Glomerular endothelial cell (primary cell): ENCODE measurements at places on chromosomes 12 and 14. TPM values are rescaled to one million over a fixed set of nuclear protein-coding genes. Genes with fewer than 3 reads are reported as not detected.

Gene C12orf50
- total RNA-seq, result 0.12 TPM in 1 of 2 replicates, not detected in the other

Gene TMEM19
- total RNA-seq, result 13.0 and 21.0 TPM in 2 replicates

Gene OR11H6
- not detected in 2 replicates for total RNA-seq

Gene TCTN1
- total RNA-seq, result 34.6 and 42.7 TPM in 2 replicates

Gene TMTC2
- 6.2 and 8.8 TPM in 2 replicates for total RNA-seq

Gene JAG2
- 59.0 and 123 TPM in 2 replicates for total RNA-seq

Gene IGF1
- 0.06 and 0.39 TPM in 2 replicates for total RNA-seq

Gene MANSC4
- not detected in 2 replicates for total RNA-seq

Gene GPR84
- not detected in 2 replicates for total RNA-seq

Gene GUCY2C
- not detected in 2 replicates for total RNA-seq

Gene TMEM233
- total RNA-seq, result 1.8 and 1.9 TPM in 2 replicates

GRCh38 chr12:114221957-114222630 is 183.8 kb downstream of the TBX5 start:
- DNase-seq, result no peak

DNA sequence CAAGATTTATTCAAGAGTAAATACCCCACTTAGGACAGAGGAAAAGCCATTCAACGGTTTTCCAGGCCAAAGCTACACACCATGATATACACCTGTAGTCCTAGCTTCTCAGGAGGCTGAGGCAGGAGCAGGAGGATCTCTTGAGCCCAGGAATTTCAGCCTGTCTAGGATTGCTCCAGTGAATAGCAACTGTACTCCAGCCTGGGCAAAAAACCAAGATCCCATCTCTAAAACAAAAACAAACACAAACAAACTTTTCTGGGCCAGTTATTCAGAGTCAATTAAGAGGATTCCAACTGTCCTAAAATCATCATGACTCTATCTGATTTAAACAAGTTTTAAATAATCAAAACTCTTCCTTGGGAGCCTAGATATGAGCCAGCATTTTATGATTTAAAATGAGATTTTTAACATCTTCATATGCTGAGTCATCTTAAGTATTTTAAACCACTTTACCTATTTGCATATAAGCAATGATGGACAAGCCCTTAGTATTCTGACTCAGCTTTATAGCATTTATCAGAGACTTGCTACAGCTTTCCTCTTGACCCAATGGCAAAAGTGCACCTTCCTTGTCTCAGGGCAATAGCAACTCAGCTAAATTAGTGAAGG is 77.1 kb downstream of the KCNMB4 start:
- no peak for DNase-seq

DNA sequence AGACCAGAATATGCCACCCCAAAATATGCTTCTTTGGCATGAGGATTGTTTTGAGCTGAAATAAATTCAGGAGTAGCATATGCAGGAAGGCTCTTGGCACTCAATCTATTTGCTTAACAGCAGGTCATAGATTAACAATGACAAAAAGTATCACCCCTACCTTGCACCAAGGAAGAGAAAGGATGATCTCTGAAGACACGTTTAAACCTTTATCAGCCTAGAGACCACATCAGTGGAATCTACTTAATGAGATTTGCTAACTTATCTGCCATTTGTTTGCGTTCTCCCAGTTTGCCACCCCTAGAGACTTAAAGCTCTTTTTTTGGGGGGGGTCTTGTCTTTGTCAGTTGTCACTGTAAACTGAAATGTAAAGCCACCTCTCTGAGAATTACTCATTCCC is 1278.7 kb upstream of the USP15 start:
- no peak for DNase-seq

DNA sequence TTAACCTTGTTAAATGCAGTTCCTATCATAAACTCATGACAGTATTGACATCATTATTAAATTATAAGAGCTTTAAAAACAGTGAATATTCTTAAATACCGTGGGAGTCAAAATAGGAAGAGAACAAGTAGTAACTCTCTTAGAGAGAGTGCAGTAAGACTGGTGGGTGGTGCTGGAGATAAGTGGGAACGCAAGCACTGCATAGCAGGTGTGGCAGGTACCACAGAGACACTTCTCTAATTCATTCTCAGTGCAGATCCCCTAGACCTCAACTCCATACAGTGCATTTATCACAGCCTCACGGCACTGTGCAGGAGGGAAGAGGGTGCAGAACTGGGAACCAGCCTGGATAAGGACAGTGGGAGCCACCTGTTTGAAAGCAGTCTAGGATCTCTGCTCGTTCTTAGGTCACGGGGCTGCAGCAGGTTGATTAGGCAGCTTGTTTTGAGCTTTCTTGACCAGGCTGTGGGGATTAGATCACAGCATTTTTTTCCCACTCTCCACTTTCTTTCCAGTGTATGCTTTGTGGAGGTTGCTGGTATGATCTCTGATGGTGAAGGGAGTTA is 165.6 kb downstream of the PRKCH start:
- no peak for DNase-seq

GRCh38 chr14:101355284-101355683 is 206.0 kb upstream of the DIO3 start:
- DNase-seq, result no peak

DNA sequence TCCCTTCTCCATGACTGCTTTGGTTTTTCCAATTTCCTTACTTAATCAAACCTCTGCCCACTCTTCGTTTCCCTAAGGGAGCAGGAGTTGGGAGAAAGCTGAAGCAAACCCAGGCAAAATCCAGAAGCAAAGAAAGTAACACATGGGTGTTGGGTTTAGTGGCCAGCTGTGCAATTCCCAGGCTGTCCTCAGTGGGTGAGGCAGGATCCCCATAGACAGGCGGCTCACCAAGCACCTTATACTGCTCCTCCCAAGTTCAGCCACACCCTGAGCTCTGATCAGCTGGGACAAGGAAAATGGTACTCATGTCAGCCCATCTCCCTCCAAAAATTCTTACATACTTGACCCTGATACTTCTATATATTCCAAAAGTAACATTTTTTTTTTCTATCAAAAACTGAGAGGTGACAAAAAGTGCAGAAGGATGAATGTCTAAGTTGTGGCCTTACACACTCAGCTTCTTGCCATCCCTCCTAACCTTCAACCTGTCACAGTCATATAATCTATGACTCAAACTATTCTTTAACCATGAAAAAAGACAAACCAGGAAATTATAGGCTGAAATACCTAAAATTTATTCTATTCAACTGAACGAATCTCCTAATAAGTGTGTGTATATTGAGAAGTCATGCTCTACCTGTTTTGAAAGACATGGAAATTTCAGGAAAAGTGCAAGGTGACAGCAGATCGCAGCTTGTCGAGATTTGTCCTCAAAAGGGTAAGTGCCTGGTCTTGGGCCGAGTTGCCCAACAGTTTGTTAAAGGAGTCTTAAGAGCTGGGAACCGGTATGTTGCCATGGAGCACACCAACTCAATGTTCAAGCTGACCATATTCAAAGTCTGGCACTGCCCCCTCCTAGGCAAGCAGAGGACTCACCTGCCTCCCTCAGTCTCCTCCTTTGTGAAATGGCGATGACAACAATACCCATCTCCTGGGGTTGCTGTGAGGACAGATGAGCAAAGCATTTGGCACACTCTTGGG is 17.6 kb upstream of the ZFP36L1 start:
- no peak for DNase-seq

GRCh38 chr12:96431067-96431466 is 30.8 kb upstream of the CDK17 start:
- no peak for DNase-seq

- DNase-seq, result no peak
Measured at GRCh38 chr12:31002999-31003398, 70.7 kb upstream of the DDX11 start.

GRCh38 chr14:55122440-55122986 is 6.5 kb upstream of the LGALS3 start:
- DNase-seq, result no peak

DNA sequence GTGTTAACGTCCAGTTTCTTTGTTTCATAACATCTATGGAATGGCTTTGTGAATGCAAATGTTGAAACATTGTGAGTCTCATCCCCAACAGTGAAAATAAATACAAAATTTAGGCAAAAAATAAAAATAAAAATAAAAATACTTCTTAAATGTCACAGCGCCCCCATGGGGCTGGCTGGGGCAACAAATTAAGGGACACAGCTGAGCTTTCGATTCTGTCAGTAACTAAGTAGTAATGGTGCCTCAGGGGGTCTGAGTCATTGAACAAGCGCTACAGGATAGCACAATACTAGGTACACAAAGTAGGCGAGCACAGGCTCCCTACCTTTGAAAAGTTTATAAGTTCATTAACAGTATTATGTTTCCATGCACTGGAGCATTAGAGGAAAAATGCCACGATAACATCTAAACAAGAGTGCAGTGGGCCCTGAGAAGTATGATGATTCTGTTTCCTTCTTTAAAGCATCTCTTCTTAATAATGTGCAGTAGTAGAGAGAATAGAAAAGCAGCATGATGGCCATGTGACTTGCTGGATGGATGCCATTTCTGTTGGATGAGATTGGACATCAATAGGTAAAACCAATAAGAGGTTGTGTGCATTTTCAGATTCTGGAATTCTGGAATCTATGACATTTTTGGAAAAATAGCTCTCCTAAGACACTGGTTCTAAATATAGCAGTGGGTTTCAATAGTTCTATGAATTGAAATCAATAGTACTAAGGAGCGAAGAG is 667.2 kb downstream of the DIO2 start:
- peak; percentile 1 for DNase-seq

DNA sequence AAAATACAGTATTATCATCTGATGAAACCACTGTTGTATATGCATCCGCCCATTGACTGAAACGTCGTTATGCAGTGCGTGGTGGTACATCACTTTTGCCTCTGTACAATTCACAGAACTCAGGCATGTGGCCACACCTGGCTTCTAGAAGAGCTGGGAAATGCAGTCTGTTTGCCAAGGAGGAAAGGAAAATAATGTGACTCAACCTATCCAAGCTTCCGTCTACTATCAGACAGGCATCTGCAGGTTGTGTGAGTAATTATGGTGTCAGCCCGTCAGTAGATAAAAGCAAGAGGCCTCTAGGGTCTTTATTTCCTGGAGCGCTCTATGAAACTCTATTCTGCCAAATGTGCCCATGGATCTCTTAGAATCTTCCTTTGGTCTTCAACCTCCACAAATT is 111.6 kb downstream of the BBS10 start:
- no peak for DNase-seq

DNA sequence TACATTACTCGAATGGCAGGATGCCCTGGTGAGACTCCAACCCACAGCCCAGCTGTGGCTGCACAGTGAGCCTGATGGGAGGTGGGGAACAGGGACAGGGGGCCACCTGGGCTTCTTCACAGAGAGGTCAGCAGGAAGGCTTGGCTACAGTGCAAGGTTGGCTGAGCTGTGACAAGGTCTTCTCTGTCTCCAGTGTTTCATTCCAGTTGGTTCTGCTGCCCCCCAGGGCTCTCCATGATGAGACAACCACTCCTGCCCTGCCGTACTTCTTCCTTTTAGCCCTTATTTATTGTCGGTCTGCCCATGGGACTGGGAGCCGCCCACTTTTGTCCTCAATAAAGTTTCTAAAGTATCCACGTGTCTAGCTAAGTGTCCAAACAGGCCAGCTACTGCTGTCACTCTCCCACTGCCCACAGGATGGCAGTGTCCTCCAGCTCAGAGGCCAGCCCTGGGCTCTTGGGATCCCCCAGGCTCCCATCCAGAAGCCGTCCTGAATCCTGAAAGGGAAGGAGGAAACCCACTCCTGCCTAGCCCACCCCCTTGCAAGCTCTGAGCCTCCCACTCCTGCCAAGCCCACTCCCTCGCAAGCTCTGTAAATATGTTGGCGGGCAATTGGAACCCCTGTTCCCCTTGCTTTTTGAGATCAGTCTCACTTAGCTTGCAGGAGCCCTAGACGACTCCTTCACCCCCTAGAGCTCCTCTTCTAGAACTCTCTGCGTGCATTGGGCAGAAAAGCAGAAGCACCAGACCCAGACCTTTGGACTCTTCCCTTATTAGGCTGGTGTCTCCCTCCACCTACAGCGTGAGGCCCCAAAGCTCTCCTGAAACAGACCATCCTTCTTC is 5.4 kb downstream of the C1QL4 start:
- no peak for DNase-seq

- no peak for DNase-seq
Measured at GRCh38 chr14:73729556-73730265, 15.5 kb upstream of the PNMA1 start.

- DNase-seq, result no peak
Measured at GRCh38 chr12:1173781-1174617, 183.0 kb downstream of the ERC1 start.

DNA sequence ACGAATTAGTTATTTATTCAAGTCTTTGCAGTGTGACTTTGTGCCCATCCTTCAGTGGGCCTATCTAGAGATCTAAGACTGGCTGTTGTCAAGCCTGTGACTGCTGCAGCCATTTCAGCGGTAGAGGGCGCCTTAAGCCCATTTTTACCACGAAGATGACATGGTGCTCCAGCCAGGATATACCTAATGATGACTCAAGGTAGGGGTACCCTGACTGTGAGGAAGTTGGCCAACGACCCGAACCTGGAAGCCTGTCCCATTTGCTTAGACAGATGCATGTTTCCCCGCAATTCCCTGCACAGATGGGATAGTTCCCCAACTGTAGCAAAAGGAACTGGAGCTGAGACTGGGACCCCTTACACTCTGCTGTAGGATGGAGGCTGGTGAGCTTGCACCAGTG is 41.3 kb downstream of the RAB3IP start:
- peak; percentile 10 for DNase-seq

GRCh38 chr14:55446833-55447232 is 6.4 kb upstream of the TBPL2 start:
- no peak for DNase-seq

- DNase-seq, result no peak
Measured at GRCh38 chr12:120466560-120467315, 2.8 kb downstream of the SRSF9 start.

GRCh38 chr12:66665435-66665985 is 13.4 kb downstream of the GRIP1 start:
- DNase-seq, result no peak

GRCh38 chr14:21066882-21067502 is 3.1 kb upstream of the ARHGEF40 start:
- no peak for DNase-seq

GRCh38 chr14:105856676-105857219 is 330.4 kb downstream of the TMEM121 start:
- no peak for DNase-seq

GRCh38 chr14:21258005-21258888 is 11.0 kb downstream of the HNRNPC start:
- DNase-seq, result no peak
